ENCODE measurements at places on chromosomes 11 and 22.

- ATAC-seq = no peak
These were observed 34.2 kb upstream of the PRAME start for GRCh38 chr22:22593250-22593649.

- ATAC-seq = no peak
These were observed 816.8 kb downstream of the BRD1 start for GRCh38 chr22:49010901-49011300.

DNA sequence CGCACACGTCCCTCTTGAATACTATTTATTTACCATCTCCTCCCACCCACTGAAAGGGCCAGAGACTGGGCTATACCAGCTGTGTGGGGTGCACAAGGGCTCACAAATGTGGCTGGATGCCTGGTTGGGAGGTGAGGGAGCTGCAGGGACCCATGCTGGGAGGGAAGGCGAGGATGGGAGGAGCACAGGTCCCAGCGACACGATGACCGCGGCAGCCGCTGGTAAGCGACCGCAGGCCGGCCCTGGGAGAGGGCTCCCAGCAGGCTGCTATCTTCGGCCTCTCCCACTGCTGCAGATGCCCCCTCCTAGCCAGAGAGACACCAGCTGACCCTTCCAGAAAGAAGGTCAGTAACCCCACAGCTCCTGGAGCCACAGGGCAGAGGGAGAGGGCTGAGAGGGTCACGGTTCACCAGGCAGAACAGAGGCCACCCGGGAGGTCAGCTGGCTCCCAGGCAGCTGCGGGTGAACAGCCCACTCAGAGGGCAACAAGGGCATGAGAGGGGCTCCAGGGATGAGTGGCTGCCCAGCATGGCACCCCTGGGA, 163.9 kb downstream of the CRYBB2 start:
- ATAC-seq = no peak

- no peak for ATAC-seq
These were observed 229.6 kb upstream of the BLID start for GRCh38 chr11:122345586-122345985.

DNA sequence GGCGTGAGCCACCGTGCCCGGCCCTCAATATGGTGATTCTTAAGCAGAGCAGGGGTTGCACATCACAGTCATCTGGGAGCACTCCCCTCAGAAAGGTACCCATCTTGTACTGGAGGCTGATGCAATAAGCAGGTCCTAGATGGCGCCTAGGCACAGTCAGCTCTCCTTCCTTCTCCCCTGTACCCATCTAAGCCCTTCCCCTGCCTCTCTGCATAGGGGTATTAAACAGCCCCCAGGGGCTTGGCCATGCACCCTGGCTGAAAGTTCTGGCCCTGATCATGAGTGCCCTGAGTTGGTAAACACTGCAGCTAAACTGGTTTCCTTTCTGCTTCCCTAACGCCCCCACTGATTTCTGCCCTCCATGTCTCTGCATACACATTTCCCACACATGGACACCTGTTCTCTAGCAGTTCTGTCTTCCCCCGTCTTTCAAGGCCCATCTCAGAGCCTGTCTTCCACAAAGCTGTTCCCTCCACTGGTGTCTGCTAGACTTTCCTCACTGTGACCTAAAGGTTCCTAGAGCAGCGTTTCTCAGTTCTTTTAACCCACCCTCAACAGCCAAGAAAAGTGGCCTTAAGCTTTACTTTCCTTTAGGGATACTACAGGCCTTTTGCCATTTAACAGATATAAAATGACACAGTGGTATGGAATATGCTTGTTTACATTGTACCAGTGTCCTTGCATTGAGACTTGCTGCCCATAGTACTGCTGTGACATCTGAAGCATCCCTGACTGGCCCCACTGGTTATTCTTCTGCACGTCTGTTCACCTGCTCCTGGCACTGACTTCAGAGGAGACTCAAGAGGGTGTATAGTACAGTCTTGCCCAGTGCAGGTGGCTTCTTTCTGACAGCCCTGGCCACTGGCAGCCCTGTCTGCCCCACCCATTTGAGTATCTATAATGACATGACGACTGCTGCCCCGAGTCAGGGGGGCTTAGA, 15.6 kb downstream of the UBE2L3 start:
- no peak for ATAC-seq

GRCh38 chr11:117980720-117981119, 5.5 kb upstream of the IL10RA start:
- no peak for ATAC-seq

DNA sequence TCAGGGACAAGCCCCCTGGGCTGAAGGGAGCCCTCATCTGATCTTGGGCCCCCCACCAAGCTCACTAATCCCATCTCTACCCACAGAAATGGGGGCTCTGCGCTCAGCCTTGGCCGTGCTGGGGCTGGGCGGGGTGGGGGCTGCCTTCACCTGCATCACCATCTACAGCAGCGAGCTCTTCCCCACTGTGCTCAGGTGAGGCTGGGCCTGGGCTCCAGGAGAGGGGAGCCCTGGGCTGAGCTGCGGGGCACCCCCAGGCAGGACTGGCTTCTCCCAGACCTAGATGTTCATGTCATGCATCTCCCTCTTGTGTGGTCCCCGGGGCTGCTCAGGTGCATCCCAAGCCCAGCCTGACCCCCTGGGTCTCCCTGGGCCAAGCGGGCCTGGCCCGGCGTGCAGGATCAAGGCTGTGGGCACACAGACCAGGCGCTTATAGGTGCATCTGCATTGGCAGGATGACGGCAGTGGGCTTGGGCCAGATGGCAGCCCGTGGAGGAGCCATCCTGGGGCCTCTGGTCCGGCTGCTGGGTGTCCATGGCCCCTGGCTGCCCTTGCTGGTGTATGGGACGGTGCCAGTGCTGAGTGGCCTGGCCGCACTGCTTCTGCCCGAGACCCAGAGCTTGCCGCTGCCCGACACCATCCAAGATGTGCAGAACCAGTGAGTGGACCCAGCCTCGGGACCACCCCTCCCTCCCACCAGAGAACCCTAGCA, 9.4 kb downstream of the SLC22A12 start:
- no peak for ATAC-seq

DNA sequence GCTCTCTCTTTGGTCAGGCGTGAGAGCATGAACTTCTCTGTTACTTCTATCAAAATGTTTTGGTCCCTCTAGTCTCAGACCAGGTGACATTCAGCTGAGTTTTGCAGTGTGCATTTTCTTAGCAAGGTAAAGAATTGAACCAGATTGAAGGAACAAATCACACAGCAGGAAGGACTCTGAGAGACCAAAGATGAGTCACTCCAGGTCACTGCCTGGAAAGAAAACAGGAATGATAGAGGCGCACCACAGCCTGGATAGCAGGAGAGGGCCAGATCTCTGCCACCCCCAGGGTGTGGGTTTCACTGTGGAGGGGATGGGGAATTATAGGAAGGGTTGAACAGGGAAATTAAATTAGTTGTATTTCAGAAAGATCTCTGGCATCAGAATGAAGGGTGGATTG, 788.3 kb downstream of the NTM start:
- no peak for ATAC-seq

GRCh38 chr11:120221115-120221752, 10.4 kb downstream of the OAF start:
- no peak for ATAC-seq

- no peak for ATAC-seq
These were observed 48.0 kb downstream of the NARS2 start for GRCh38 chr11:78526497-78527146.

DNA sequence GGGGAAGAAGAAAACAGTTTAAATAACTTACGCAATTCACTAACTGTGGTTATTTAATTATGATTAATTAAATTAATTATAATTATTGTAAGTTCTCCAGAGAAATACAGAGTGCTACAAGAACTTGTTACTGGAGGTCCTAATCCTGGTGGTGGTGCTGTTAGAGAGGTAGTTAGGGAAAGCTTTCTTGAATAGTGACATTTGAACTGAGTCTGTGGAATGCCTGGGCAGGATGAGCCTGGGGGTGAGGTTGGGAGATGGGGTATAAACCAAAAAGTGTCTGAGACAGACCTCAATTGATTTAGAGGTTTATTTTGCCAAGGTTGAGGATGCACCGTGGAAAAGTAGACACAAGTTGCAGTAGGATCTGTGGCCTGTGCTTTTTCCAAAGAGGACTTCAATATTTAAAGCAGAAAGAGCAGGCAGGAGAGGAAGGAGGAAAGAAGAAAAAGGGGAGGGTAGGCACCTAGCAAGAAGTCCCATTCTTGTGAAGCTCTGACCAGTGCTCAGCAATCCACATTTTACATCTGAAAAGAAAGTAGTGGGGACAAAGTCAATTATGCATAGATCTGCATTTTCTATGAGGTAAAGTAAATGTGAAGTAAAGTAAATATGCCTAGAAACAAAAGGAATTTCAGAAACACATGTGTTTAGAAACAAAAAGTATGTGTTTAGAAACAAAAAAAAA, 4.4 kb upstream of the ZNF202 start:
- ATAC-seq = no peak

GRCh38 chr11:131932584-131933325, 562.3 kb downstream of the NTM start:
- ATAC-seq = no peak

- ATAC-seq = no peak
These were observed 604 bp downstream of the PUS3 start for GRCh38 chr11:125902277-125902926.

DNA sequence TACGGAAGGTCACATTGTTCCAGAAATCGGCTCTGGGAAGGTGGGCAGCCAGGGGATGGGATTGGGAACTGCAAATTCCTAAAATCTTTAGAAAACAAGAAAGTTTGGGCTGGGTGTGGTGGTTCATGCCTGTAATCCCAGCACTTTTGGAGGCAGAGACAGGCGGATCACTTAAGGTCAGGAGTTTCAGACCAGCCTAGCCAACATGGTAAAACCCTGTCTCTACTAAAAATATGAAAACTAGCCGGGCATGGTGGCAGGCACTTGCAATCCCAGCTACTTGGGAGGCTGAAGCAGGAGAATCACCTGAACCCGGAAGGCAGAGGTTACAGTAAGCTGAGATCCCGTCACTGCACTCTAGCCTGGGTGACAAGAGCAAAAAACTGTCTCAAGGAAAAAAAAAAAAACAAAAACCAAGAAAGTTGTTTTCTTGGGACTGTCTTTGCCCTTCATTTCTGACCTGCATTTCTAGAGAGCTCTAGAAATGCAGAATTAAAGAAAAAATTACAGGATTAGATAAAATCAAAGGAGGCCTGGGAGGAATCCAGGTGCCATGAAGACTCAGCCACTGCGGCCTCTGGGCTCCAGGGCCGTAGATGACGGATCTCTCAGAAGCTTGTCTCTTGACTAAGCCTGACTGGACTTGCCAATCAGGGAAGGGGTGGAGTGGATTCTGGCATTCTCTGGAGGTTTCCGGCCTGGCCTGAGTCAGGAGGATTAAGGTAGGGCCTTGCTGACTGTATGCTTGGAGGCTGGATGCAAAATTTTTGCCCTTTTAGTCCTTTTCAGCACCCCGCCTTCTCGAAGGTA, 5.3 kb upstream of the MALAT1 start:
- ATAC-seq = no peak

GRCh38 chr22:22922954-22923319, 35.3 kb downstream of the IGLL5 start:
- ATAC-seq = no peak

DNA sequence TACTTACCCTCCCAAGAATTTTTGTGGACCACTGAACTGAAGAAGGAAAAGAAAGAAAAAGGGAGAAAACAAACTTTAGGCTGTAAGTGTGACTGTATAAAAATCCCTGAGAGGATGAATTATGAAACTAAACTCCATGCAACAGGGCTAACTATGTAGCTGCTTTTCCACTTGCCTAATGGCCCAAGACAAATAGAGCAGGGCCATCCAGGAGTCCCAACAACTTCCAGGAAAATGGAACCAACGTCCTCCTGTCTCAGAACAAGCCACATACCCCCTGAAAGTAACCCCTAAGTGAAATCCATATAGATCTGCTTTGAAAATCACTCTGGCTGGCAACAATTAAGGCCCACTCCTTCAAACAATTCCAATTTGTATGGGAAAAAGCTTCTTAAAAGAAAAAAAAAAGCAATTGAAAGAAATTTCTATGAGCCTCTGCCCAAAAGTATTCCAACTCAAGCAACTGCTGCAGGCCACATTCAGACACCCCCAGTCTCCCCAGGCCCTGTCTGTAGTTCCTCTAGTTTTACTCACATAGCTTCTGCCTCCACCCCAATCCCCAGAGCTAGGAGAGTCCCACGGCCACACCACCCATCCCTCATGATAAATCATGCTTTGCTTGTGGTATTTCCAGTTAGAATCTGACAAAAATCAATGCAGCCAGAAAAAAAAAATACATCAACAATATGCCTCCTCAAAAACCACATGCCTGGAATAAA, 12.7 kb downstream of the RBFOX2 start:
- ATAC-seq = no peak

DNA sequence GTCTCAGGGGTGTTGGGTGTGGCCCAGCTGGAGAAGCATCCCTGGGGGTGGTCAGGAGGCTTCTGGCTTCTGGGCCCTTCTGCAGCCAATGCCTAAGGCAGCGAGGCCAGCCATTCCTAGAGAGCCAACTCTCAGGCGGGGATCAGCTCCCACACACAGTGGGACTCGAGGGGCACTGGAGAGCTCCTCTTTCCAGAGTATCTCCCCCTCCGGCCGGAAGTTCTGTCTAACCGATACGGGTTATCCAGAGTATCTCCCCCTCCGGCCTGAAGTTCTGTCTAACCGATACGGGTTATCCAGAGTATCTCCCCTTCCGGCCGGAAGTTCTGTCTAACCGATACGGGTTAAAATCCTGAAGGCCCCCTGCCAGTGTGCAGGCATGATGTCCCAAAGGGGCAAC, 71.2 kb upstream of the B3GAT1 start:
- no peak for ATAC-seq

DNA sequence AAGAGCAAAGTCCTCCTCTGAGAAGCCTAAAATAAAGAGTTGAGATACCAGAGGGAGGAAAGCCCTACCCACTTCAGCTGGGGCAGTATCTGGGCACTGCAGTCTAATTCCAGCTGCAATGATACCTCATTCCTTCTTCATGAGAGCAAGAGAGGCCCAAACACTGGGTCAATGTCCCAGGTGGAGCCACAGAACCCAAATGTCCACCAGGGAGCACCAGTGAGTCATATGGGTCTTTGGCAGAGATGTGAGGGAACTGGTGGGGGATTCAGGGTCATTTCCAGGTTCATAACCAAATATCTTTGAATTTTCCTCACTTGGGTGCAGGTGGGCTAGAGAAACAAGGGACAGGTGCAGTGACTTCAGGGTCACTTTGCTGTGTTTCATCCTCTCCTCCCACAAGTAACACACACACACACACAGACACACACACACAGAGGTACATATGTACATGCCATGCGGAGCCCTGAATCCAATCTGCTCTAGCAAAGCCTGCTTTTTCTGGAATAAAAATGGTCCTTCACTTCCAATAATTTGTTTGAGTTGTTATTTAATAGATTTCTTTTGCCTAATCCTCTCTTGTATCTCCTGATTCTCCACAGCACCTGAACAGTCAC, 585.4 kb downstream of the SOX6 start:
- no peak for ATAC-seq

- ATAC-seq = no peak
These were observed 783 bp upstream of the ANKRD54 start for GRCh38 chr22:37844904-37845329.

- no peak for ATAC-seq
These were observed 1.1 kb upstream of the EMID1 start for GRCh38 chr22:29204455-29205183.

GRCh38 chr22:45906946-45907345, 70.0 kb downstream of the WNT7B start:
- no peak for ATAC-seq

GRCh38 chr11:47185305-47186075, 744 bp downstream of the PACSIN3 start:
- no peak for ATAC-seq

- no peak for ATAC-seq
These were observed 30.3 kb downstream of the BLID start for GRCh38 chr11:122085712-122086111.
